ENCODE measurements at places on chromosomes 11 and 22. TPM values are rescaled to one million over a fixed set of nuclear protein-coding genes. Genes with fewer than 3 reads are reported as not detected.
A peak's percentile ranks its signal among the peaks of the same experiment; 100 is the strongest.

- no peak for DNase-seq
Measured at GRCh38 chr11:93945596-93945995, 75.6 kb upstream of the HEPHL1 start.

DNA sequence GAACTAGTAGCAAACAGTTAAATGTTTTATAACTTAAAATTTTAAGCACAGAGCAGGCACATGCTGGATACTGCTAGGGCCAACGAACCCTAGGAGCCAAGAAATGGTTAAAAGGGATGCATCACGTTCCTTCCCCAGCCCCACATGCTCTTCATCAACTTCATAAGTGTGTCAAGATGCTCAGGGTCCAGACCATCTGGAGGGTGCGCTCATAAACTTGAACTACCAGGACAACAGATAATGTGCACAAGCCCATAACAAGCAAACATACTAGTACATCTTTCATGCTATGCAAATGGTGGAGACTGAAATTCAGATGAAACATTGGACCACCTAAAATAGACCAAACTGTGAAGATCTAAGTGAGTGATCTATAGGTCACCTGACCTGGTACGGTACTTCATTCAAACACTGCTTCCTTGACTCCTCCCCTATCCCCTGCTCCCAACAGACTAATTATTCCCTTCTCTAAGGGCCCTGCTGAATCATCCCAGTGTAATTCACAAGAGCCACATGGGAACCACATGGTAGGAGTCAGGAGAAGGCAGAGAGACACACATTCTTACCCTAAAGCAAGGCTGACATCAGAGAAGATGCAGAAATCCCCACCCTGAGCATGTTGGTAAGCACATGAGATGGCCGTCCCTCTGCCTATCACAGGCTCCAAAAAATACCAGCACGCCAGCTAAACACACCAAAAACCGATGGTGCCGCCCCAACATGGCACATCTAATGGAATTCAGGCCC lies 83.9 kb downstream of the ETS1 start:
- DNase-seq, result no peak

DNA sequence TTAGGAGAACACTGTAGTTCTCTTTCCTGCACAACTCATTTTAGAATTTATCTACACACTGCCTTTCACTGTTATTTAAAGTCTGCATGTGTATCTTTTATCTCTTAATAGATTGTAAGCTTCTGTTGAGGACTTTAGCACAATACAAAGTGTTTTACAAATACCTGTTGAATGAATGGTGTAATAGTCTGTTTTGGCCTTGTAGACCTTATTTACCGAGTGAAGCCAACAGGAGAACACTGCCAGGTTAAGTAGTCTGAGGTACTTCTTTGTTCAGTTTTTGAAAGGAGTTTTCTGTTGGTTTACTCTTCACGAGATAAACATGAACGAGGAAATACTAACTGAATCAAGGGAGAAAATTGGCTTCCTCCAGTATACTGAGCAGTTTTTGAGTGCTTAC lies 31.0 kb downstream of the SIK2 start:
- no peak for DNase-seq

DNA sequence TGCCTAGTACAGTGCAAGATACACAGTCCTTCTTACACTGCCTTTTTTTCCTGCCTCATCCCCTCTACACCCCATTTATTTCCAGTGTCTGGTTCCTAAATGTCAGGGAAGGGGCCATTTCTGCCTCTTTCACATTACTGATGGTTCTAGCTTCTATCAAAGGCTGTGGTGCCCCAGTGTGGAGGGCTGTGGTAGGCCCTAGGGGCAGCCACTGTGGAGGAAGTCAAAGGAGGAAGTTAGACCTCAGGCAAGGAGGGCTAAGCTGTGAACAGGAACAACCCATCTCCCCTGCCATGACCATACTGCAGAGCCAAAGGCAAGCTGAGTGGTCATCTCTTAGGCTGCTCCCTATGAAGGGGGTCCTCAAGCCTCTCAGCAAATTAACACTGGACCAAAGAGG lies 81.9 kb upstream of the CRTAM start:
- no peak for DNase-seq

- DNase-seq, result no peak
Measured at GRCh38 chr11:47510209-47510608, 42.7 kb downstream of the CELF1 start.

DNA sequence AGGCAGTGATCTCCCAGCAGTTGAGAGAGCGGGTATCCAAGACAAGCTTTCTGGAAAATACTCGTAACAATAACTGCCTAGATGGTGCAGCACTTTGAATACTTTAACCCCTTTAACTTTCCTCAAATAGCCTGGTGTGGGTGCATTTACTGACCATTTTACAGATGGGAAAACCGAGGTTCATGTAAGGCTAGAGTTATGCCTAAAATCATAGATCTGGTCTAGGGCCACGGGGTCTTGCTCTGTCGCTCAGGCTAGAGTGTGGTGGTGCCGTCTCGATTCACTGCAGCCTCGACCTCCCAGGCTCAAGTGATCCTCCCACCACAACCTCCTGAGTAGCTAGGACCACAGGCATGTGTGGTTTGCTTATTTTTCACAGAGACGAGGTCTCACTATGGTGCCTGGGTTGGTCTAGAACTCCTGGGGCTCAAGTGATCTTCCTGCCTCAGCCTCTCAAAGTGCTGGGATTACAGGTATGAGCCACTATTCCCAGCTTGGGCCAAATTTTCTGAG lies 269.2 kb upstream of the SYN3 start:
- DNase-seq, result no peak

DNA sequence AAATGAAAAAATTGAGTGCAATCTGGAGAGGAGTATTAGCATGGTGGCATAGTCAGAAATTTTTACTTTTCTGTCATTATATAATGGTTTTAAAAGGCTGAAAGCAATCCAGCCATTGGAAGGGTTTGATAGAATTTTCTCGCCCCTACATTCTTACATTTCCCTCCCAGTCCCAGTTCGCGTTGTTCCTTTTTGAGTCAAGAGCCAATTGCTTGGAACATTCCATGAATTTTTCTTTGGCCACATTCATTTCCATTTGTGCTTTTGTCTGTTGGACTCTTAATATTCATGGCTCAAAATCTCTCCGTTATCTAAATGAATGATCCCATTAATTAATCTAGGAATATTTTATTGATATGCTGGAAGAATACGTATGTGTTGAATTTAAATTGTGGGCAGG lies 66.0 kb downstream of the GRK3 start:
- no peak for DNase-seq

- DNase-seq, result no peak
Measured at GRCh38 chr11:8543278-8543677, 50.8 kb downstream of the STK33 start.

The FZD4 gene
- total RNA-seq, result 25.0 TPM

DNA sequence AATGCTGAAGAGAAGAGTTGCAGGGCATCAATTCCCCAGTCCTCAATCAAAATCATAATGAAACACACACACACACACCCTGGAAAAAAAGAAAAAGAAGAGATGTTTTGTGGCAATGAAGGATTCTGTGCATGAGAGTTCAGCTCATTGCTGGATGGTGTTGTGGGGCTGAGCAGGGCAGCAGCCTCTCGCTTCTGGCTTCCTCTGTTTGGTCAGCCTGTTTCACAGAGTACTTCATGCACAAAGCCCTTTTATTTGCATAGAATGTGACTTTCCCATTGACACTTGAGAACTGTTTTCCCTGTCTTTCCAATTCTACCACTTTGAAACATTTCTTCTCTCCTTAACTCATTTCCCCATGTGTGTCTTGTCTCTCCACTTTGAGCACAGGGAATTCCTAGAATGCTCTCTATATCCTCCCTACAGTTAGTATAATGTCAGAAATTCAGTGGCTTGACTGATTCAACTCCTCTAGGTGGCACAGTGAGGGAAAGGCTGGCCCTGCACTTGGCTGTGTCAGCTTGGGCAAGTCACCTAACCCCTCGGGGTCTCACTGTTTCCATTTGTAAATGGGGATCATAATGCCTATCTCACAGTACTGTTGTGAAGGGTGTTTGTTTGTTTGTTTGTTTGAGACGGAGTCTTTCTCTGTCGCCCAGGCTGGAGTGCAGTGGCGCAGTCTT lies 25.4 kb upstream of the BSX start:
- DNase-seq, result peak; percentile 14

DNA sequence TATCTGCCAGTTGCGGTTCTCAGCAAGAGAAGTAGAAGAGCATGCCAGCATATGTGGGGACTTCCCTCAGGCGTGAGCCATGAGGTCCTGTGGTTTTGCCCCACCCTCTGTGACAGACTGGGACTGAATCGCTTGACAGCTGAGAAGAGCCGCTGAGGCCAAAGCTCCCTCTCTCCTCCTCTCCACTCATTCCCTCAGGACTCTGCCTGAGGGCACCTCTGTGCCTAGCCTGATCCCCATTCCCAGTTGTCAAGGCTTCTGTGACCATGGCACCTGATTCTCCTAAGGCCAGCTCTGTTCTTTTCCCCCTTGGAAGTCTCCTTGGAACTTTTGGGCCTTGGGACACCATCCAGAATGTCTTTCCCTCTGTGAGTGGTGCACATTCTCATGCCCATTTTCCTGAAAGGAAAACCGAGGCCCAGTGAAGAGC lies 27.0 kb downstream of the ART5 start:
- DNase-seq, result peak; percentile 51

- no peak for DNase-seq
Measured at GRCh38 chr22:27270818-27271510, 530.6 kb downstream of the MN1 start.

DNA sequence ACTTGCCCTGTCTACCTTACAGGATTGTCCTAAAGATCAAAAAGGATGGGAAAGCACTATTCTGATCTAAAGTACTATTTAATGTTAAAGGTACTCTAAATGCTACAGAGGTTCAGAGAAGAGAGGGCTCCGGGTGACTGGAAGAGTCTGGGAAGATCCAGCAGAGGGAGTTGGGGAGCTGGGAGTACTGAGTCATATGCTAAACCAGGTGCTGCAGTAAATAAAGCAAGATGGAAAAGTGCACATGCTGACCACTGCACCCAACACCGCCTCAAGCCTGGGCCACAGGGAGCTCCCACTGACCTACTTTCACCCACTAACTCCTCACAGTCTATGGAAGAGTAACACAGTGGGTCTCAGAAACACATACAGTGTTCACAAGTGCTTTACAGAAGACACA lies 49.3 kb downstream of the WT1 start:
- no peak for DNase-seq

GRCh38 chr11:36330411-36330810 lies 34.3 kb downstream of the PRR5L start:
- DNase-seq, result no peak

The C11orf68 gene
- 28.9 TPM for total RNA-seq

- DNase-seq, result peak; percentile 66
Measured at GRCh38 chr22:37242395-37242918, 1.6 kb downstream of the RAC2 start.

DNA sequence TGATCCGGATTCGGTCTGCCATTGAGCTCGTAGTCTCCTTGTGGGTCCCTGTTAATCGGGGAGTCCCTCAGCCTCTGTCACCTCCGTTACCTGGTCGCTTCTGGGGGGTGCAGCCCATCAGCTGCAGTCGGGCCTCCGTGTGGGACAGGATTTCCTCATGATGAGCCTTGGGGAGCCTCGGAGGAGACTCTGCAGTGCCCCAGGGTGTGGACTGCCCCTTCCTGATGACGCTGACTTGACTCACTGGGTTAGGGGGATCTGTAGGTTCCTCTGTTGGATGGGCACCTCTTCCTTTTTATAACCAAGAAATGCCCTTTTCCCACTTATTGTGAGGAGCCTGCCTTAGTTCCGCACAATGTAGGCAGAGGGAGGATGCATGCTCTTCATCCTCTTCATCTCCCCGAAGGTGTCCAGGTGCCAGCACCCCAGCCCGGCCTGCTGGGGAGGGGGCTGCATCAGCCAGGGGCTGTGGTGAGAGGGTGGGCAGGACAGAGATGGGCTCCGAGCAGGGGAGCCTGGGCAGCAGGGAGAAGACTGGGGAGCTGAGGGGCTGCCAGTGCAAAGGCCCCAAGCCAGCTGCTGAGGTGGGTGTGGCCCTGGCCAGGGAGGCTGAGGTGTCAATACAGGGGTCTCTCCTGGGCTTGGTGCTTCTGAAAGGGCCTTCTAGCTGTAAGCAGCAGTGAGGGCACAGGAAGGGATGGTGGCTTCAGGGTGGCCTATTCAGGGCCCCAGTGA lies 13.5 kb upstream of the TTLL8 start:
- no peak for DNase-seq

DNA sequence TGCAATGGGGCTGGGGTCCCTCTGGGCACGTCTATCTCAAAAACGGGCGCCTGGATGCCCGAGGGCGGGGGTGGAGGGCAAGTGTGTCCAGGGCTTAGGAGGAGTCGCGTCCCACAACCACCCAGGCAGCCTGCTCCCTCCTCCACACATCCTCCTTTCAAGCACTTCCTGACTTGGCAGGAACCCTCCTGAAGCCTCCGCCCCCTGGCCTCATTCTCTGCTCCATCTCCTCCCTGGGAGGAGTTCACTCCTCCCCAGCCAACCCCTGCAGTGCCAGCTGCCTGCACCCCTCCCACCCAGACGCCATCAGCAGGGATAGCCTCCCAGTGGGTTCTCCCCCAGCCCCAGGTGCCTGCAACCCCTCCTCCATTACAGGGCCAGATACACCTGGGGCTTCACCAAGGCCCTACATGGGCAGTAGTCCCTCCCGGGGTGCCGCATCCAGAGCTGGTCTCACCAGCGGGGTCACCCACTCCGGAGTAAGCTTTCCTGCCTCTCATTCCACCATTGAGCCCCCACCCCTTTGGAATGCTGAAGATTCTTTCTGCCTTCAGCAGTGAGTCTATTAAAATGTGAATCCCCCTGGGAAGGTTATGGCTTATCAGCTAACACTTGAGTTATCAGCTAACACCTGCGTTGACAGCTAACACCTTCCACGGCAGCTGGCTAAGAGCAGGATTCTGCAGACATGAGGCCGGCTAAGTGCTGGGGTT lies 24.4 kb downstream of the RTN4R start:
- peak; percentile 84 for DNase-seq

DNA sequence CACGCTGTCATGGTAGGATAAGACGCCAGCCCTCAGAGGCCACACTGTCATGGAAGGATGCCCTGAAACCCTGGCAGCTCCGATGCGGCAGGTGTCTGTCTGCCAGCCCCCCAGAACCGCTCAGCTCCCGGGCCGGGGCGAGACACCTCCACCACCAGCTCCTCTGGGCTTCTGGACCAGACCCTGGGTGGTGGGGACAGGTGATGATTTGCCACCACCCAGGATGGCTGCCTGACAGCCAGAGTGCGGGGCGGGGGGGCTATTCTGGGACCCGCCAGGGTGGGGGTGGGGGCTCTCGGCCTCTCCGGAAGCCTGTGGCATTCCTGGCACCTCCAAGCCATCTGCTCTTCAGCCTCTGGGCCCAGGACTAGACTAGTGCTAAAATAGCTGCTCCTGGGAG lies 9.4 kb downstream of the PHLDA2 start:
- DNase-seq, result no peak

DNA sequence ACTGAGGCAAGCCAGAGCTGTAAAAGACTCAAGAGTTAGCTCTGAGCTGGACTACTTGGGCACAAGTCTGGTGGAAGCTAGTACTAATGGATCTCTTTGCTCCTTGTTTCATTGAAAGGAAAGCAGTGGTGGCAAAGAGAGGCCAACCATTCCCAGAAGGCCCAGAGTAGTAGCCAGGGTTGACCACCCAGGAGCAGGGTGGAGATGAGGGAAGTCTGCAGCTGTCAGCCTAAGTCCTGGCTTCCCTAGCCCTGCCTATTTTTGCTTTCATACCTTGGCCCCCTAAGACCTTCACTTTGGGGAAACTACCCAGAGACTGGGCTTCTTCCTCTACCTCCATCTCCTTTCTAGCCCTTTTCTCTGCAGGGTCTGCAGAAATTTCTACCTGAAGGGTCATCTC lies 155.0 kb upstream of the NCAM1 start:
- no peak for DNase-seq
